ENCODE measurements at places on chromosomes 5 and 9. TPM values are rescaled to one million over a fixed set of nuclear protein-coding genes. Genes with fewer than 3 reads are reported as not detected.
A peak's percentile ranks its signal among the peaks of the same experiment; 100 is the strongest.

GRCh38 chr5:173454736-173455598 lies 126.8 kb upstream of the STC2 start:
- no peaks in the 10 kb centered on the region for H3K36me3 ChIP-seq
- no peak overlapping the region for H3K4me3 ChIP-seq
- H3K27me3 ChIP-seq: no peaks in the 10 kb centered on the region
- H3K27ac ChIP-seq: peak overlapping the region; percentile 62

CDC42SE2 gene
- 19.4 TPM for total RNA-seq

- no peak for DNase-seq
- H3K36me3 ChIP-seq: no peaks in the 10 kb centered on the region
- H3K27me3 ChIP-seq: no peaks in the 10 kb centered on the region
- H3K27ac ChIP-seq: no peak overlapping the region
Observed at GRCh38 chr9:5624655-5625054, 4.3 kb upstream of the RIC1 start.

DNA sequence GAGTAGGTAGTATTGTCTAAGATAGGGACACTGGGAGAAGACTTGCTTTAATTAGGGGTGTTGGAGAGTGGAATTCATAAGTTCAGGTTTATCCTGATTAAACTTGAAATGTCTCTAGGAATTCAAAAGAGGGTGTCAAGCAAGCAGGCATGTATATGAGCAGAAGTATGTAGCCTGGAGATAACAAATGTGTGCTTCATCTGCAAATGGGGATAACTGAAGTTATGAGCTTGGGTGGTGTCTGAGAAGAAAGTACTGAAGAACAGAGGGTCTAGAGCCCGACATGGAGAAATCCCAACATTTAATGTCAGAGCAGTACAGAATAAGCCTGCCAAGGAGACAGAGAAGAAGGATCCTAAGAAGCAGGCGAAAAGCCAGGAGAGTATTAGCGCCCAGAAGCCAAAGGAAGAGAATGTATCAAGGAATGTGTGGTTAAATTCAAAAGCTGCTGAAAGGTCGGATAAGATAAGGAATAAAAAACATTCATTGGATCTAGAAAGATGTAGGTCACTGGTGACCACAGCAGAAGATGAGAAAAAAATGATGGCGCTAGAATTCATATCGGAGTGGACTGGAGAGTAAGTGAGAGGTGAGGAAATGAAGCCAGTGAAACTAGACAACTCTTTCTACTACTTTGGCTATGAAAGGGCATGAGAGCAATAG lies 401.5 kb upstream of the PIK3R1 start:
- no peak overlapping the region for H3K4me3 ChIP-seq
- H3K4me1 ChIP-seq: peaks cover 28% of the 10 kb centered on the region
- DNase-seq: no peak
- H3K36me3 ChIP-seq: no peaks in the 10 kb centered on the region
- no peaks in the 10 kb centered on the region for H3K27me3 ChIP-seq
- no peak overlapping the region for H3K27ac ChIP-seq

- H3K27ac ChIP-seq: no peak overlapping the region
- no peaks in the 10 kb centered on the region for H3K27me3 ChIP-seq
- no peak overlapping the region for H3K4me3 ChIP-seq
Observed at GRCh38 chr9:87095951-87096350, 148.6 kb upstream of the GAS1 start.

GSN gene
- 2,053 TPM for total RNA-seq

- H3K4me1 ChIP-seq: peaks cover 20% of the 10 kb centered on the region
- no peaks in the 10 kb centered on the region for H3K27me3 ChIP-seq
- peak overlapping the region; percentile 21 for H3K27ac ChIP-seq
- H3K36me3 ChIP-seq: no peaks in the 10 kb centered on the region
- no peak for DNase-seq
Observed at GRCh38 chr5:172892713-172893112, 58.7 kb downstream of the ERGIC1 start.

- no peak overlapping the region for H3K4me3 ChIP-seq
- H3K27me3 ChIP-seq: no peaks in the 10 kb centered on the region
- H3K36me3 ChIP-seq: no peaks in the 10 kb centered on the region
- H3K4me1 ChIP-seq: no peaks in the 10 kb centered on the region
- H3K27ac ChIP-seq: no peak overlapping the region
Observed at GRCh38 chr5:83034036-83034435, 43.2 kb downstream of the TMEM167A start.

DNA sequence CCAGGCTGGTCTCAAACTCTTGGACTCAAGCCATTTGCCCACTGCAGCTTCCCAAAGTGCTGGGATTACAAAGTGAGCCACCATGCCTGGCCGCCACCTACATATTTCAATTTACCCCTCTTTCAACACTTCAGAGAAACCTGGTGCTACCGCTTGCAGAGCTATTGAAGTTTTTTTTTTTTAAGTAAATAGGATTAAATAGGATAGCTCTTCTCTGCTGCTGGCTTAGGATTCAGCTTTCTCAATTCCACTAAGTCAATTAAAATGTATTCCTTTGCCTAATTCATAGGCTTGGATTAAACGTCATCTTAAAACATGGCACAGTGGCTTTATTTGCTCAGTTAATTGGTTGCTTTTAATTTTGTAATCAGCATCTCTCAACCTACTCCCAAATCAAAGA lies 41.0 kb downstream of the KIAA1191 start:
- no peak overlapping the region for H3K4me3 ChIP-seq
- H3K36me3 ChIP-seq: no peaks in the 10 kb centered on the region
- DNase-seq: no peak
- H3K27me3 ChIP-seq: no peaks in the 10 kb centered on the region
- no peaks in the 10 kb centered on the region for H3K4me1 ChIP-seq
- H3K27ac ChIP-seq: no peak overlapping the region

DNA sequence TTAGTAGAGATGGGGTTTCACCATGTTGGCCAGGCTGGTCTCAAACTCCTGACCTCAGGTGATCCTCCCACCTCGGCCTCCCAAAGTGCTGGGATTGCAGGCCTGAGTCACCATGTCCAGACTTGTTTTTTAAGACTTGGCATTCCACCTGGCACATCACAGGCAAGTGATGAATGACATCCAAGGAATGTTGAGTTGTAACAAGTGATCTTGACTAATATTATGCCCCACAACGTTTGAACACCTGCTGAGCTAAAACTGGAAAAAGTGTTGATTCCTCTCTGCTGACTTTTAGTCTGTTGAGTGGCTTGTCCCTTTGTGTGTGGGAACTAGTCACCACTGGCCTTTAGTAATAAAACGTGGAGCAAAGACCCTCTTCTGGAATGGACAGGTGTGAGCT lies 54.6 kb downstream of the SUB1 start:
- H3K27ac ChIP-seq: no peak overlapping the region
- H3K4me3 ChIP-seq: no peak overlapping the region
- DNase-seq: peak; percentile 34
- H3K36me3 ChIP-seq: no peaks in the 10 kb centered on the region

DNA sequence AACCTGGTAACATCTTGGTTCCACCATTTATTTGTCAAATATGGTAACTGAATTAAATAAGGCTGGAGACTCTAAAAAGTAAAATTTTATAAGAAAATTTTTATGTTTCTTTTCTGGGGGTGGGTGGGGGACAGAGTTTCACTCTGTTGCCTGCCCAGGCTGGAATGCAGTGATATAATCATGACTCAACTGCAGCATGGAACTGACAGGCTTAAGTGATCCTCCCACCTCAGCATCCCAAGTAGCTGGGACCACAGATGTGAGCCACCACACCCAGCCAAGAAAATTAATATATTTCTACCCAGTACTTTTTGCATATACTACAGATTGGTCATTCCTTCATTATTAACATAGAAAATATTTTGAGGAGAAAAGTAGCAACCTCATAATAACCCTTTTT lies 216.9 kb downstream of the DEPDC1B start:
- no peak overlapping the region for H3K27ac ChIP-seq
- H3K27me3 ChIP-seq: no peaks in the 10 kb centered on the region
- H3K4me3 ChIP-seq: no peak overlapping the region
- no peaks in the 10 kb centered on the region for H3K36me3 ChIP-seq
- H3K4me1 ChIP-seq: no peaks in the 10 kb centered on the region

DNA sequence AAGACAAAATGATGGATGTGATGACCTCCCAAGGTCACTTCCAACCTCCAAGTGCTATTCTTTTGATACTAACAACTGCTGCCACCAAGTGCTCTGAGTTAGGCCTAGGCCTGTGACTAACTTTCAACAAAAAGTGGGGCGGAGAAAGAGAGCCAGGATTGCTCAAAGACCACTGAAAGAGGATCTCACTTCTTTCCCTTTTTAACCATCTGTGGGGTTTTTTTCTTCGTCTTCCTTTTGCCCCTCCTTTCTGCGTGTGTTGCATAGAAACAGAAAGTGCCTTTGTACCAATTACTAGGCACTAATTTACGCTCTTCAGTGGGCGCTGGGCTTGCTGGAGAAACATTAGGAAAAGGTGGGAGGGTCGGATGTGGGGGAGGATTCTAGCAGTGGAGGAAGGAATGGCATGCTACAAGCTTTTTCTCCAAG lies 8.0 kb downstream of the KLF9 start:
- H3K27me3 ChIP-seq: no peaks in the 10 kb centered on the region
- DNase-seq: no peak
- peak overlapping the region; percentile 14 for H3K4me3 ChIP-seq
- H3K36me3 ChIP-seq: no peaks in the 10 kb centered on the region

- no peaks in the 10 kb centered on the region for H3K27me3 ChIP-seq
- H3K4me1 ChIP-seq: peaks cover 6% of the 10 kb centered on the region
- no peak for DNase-seq
- peaks cover 12% of the 10 kb centered on the region for H3K36me3 ChIP-seq
- no peak overlapping the region for H3K27ac ChIP-seq
Observed at GRCh38 chr9:133098871-133099270, 22.2 kb downstream of the RALGDS start.

GDA gene
- total RNA-seq: not detected

THBS4 gene
- 0.98 TPM for total RNA-seq

DNA sequence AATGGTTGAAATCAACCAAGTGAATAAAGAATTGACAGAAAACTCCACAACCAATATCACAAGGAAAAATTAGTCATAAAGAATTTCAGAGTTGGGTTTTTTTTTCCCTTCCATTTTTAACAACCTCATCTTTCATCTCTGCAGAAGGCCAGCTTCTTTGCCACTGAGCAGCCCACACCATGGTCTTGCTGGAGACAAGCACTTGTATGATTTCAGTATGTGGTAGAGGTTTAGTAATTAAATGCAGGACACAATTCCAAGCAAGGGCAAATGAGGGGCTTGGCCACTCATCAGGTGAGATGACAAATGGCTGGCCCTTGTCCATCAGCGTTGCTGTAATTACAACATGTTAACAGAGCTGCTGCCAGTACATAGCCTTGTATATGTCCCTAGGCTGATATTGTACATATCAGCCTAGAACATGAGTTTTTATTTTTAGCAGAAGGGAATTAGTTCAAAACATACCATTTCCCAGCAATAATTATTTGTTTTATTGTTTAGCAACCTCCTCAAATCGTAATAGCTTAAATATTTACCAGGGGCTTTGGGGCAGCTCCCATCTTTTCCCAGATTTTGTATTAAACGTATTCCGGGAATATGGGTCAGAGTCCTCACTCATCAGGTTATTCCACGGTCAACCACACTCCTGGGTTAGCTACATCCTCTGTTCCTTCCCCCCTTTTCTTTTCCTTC lies 5.0 kb upstream of the C9 start:
- no peaks in the 10 kb centered on the region for H3K36me3 ChIP-seq
- no peak overlapping the region for H3K27ac ChIP-seq
- DNase-seq: no peak
- no peaks in the 10 kb centered on the region for H3K27me3 ChIP-seq

MEF2C gene
- 22.3 TPM for total RNA-seq

DNA sequence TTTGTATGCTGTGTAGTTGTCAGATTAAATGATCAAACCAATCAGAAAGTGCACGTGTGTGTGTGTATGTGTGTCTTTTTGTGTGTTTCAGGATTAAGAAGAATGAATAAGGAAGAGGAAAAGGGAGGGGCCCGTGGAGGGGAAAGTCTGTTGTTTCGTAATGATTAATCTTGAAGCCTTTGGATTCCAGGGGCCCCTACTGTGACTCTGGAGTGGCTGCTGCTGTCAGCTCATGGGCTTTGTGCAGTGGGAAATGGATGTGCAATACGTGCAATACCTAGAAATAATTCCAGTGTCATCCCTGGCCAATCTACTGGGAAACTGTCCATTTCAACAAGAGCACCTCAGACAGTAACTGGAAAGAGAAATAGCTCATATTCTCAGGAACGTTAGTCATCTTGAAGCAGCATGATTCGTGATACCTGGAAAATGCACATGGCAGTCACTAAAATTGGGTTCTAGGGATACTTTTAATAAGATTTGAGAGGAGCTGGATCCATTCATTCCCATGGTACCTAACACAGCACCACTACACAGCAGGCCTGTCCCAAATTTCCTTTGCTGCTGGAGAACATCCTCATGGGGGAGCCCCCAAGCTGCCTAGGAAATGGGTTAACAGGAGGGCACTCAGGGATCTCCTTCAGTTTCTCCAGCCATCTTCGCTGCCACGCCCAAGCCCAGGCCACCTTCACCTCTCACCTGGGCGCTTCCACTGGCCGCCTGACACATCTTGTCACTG lies 186.3 kb downstream of the NR3C1 start:
- no peak overlapping the region for H3K4me3 ChIP-seq
- no peaks in the 10 kb centered on the region for H3K36me3 ChIP-seq
